NCI-H1105 (cell line): ENCODE measurements at places on chromosomes 5 and 9.

- peak; percentile 53 for DNase-seq
Measured at GRCh38 chr9:82957529-82958379, 105.2 kb downstream of the RASEF start.

DNA sequence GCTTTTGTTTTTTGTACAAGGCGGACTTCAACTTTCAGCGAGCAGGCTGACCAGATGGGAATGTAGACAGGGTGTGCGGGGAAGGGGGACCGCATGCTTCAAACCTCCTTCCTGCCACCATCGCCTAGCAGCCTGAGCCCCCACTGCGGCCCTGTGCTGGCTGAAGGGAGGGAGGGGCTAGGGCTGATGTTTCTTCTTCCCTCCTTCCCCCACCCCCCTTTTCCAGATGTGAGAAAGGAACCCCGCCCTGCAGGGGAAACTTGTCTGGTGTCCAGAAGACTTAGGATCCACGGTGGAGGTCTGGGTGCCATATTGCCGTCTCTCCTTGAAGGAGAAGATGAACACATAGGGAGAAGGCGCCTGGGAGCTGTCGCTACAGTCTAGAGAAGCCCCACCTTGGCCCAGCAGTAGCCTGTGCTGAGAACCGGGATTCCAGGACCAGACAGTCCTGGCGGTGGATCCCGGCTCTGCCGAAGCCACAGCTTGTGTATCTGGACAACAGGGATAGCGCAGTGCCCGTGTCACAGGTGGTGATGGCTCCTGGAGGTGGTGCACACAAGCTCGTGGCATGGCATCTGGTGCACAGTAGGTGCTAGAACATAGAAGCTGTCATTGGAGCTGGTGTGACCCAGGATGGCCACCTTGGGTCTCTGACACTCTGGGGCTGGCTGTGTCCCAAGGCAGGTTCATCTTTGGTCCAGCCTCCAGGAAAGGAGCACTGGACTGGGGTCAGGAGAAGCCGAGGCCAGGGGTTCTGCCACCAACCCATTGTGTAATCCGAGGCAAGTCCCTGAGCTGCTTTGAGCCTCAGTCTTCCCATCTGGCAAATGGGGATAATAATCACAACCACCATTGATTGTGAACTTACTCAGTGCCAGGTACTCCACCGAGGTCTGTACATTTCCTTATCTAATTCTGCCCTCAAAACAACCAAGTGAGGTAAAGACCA, 205.6 kb downstream of the C9orf50 start:
- DNase-seq = no peak

GRCh38 chr5:170886210-170886894, 24.5 kb downstream of the RANBP17 start:
- no peak for DNase-seq

DNA sequence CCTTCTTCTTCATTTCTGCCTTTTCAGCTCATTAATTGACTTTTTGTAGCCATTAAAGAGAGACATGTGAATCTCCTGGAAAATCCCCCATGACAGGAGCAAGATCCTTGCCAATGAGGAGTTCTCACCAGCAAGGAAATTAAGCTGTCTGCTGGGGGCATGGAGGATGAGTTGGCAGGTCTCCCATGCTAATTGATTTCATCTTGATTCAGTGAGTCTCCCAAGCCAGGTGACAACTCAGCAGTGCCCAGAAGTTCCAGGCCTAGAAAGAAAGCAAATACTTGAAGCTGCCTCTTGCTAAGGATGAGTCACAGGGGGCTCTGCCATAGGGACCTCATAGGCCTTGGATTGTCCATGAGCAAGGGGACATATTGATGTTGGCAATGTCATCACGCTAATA, 30.0 kb upstream of the ADRA1B start:
- DNase-seq = peak; percentile 12

DNA sequence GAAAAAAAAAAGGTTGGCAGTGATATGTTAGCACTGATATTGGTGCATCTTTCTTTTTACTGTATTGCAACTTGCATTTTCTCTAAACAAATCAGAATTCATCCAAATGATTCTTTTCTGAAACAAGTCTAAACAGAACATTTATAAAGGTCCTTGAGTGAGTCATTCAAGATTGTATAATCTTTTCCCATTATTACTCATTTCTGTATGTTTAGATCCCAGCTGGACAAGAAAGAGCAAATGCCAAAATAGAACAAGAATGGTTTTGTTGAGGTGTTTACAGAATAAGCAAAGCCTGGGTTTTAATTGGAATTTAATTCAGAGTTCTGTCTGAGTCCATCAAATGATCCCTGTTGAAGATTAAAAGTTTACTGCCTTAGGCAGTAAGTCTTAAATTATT, 112.3 kb downstream of the VCAN start:
- DNase-seq = no peak

- peak; percentile 74 for DNase-seq
Measured at GRCh38 chr9:33287087-33287490, 3.2 kb upstream of the NFX1 start.

- no peak for DNase-seq
Measured at GRCh38 chr9:127087411-127087810, 35.0 kb downstream of the ANGPTL2 start.

DNA sequence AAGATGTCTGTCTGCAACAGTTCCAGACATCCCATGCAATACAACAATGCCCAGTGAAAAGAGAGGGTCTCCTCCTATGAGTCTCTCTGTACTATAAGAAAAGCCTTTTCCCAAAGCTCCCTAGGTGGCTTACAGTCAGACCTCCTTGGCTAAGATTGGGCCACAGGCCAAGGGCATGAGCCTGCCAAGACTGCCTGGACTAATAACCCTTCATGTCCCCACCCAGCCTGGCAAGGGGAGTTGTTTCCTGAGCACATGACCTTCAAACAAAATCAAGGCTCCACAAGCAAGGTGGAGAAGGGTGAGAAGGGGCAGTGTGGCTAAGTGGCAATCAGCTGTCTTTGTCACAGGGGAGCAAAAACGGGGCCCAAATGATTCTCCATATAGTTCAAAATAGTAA, 75.6 kb upstream of the ZSWIM6 start:
- no peak for DNase-seq

GRCh38 chr5:148014276-148014675, 49.5 kb upstream of the SPINK5 start:
- no peak for DNase-seq
